ENCODE measurements at places on chromosomes 12 and 14. TPM values are rescaled to one million over a fixed set of nuclear protein-coding genes. Genes with fewer than 3 reads are reported as not detected.

CRIP1 gene
- 508 TPM for total RNA-seq

KLHL33 gene
- total RNA-seq = 0.13 TPM

BATF gene
- 32.7 TPM for total RNA-seq

HOXC5 gene
- not detected for total RNA-seq

GPR162 gene
- 0.17 TPM for total RNA-seq
